ENCODE measurements at places on chromosomes 12 and 14. TPM values are rescaled to one million over a fixed set of nuclear protein-coding genes. Genes with fewer than 3 reads are reported as not detected.
A peak's percentile ranks its signal among the peaks of the same experiment; 100 is the strongest.

DNA sequence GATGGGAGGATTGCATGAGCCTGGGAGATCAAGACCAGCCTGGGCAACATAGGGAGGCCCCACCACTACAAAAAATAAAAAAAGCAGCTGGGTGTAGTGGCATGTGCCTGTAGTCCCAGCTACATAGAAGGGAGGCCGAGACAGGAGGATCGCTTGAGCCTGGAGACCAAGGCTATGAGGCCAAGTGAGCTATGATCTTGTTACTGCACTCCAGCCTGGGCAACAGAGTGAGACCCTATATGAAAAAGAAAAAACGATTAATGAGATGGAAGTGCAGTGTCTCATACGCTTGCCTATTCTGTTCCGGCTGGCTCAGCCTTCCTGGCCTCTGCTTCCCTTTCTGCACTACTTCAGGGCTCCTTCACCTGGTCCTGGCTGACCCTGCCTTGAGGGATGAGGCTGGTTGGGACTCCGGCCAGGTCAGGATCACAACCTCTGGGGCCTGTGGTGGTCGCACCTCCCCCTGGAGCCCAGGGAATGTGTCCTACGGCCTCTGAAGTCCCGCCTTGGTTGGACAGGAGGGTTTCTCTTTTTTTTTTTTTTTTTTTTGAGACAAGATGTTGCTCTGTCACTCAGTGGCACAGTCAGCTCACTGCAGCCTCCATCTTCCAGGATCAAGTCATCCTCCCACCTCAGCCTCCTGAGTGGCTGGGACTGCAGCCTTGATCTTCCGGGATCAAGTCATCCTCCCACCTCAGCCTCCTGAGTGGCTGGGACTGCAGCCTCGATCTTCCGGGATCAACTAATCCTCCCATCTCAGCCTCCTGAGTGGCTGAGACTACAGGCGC is 10.7 kb downstream of the TEDC1 start:
- no peak for DNase-seq
- no peaks in the 10 kb centered on the region for H3K36me3 ChIP-seq
- H3K4me3 ChIP-seq, result no peak overlapping the region
- H3K4me1 ChIP-seq, result no peaks in the 10 kb centered on the region

- H3K36me3 ChIP-seq, result no peaks in the 10 kb centered on the region
- no peak overlapping the region for H3K27ac ChIP-seq
- H3K27me3 ChIP-seq, result no peaks in the 10 kb centered on the region
- no peaks in the 10 kb centered on the region for H3K4me1 ChIP-seq
- DNase-seq, result no peak
Measured at GRCh38 chr14:65840786-65841185, 428.3 kb downstream of the FUT8 start.

DNA sequence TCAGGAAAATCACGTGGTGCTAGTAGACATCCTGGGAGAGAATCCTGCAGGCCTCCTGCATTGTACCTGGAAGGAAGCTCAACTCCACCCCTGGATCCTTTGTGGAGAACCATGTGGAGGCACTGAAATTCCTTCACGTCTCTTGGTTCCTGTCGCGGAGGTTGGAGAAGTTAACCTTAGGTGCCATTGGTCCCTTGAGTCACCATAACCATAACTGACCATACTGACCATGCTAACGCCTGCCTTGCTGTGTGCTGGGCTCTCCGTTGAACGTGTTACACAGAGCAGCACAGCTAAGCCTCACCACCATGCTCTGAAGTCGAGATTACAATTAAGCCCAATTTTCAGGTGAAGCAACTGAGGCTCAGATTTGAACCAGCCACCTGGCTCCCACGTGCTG is 18.6 kb downstream of the C14orf132 start:
- no peak overlapping the region for H3K4me3 ChIP-seq
- DNase-seq, result no peak
- H3K27me3 ChIP-seq, result no peaks in the 10 kb centered on the region
- no peaks in the 10 kb centered on the region for H3K4me1 ChIP-seq

- H3K4me1 ChIP-seq, result no peaks in the 10 kb centered on the region
- DNase-seq, result no peak
- H3K27me3 ChIP-seq, result no peaks in the 10 kb centered on the region
- no peak overlapping the region for H3K4me3 ChIP-seq
- H3K36me3 ChIP-seq, result no peaks in the 10 kb centered on the region
Measured at GRCh38 chr12:52876372-52876771, 27.6 kb upstream of the KRT78 start.

The SERPINA9 gene
- not detected for total RNA-seq

- DNase-seq, result no peak
- no peaks in the 10 kb centered on the region for H3K27me3 ChIP-seq
- H3K4me1 ChIP-seq, result peaks cover 4% of the 10 kb centered on the region
Measured at GRCh38 chr14:61192989-61193388, 88.1 kb downstream of the TMEM30B start.

DNA sequence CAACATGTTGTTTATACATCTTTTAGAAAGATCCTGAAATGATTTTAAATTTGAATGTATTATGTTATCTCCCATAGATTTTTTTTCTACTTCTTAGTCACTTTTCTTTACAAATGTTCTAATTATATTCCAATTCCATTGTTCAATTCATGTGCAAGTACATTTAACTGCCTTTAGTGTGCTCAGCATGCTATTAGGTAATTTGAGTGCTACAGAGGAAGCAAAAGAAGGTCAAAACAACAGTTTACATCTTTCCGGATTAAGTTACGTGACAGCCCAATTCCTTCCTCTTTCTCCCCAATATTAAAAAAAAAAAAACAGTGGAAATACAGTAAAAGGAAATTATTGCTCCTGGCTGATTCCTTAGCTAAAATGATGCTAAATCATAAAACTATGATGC is 98.3 kb downstream of the RTN1 start:
- no peak for DNase-seq
- no peaks in the 10 kb centered on the region for H3K36me3 ChIP-seq
- no peaks in the 10 kb centered on the region for H3K4me1 ChIP-seq
- no peaks in the 10 kb centered on the region for H3K27me3 ChIP-seq
- no peak overlapping the region for H3K27ac ChIP-seq

DNA sequence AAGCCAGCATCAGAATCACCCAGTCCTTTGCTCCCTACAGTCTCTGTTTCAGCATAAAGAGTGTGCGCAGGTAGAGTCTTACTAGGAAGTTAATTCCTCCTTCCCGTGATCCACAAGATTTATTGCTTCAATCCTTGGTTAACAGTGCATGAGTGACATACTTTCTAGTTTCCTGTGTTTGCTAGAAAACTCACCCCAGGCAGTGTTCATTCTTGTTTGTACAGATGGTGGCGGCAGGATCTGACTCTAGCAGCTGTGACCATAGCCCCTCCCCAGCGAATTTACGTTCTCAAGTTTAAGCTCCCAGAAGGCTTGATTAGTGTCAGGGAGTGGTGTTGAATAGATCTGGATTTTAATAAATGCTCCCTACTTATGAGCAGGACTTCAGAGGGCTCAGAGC is 75.9 kb upstream of the ANO2 start:
- H3K4me1 ChIP-seq, result no peaks in the 10 kb centered on the region
- DNase-seq, result no peak
- no peak overlapping the region for H3K4me3 ChIP-seq
- H3K27me3 ChIP-seq, result no peaks in the 10 kb centered on the region

The EPYC gene
- total RNA-seq, result not detected

The FBXW8 gene
- 15.3 TPM for total RNA-seq

DNA sequence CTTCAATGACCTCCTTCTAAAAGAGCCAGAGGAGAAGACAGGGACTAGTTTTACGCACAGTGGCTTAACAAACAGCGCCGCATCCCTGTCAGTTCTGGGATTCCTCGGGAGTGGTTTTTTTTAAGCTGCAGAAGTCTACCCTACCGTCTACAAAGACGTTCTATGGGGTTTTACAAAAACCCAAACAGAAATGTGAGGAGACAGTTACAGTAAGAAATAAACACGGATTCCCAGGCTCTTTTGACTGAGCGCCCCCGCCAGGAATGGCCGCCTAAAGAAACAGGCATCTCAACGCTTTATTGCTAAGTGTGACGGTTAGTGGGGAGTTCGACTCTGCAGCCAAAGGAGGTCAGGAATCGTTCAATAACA is 484 bp downstream of the ALKBH1 start:
- no peaks in the 10 kb centered on the region for H3K27me3 ChIP-seq
- H3K27ac ChIP-seq, result no peak overlapping the region
- no peak for DNase-seq
- H3K4me1 ChIP-seq, result no peaks in the 10 kb centered on the region
- peaks cover 44% of the 10 kb centered on the region for H3K36me3 ChIP-seq
- H3K4me3 ChIP-seq, result peak overlapping the region; percentile 97

DNA sequence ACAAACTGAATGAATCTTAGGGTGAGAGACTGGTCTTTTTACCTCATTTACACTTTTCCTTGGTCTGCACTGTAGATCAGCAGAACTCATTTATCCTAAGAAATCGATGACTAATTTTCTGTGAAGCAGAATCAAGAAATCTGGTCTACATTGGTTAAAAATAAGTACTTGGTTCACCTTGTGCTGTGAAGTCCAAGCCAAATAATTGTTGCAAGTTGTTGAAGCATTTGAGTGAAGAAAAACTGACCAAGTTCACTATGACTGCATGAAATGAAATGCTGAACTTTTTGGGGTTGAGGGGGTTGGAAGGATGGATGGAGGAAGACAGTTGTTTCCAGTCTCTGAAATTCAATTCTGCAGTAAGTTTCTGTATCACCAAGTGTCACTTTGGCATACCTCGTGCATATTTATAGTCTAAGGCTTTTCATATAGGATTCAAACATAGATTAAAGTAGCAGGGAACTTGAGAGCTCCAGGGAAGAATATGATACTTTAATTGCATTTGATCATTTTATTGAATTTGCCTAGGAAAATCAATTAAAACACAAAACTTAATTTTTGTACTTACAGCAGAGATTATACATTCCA is 75.0 kb downstream of the FAR2 start:
- H3K4me1 ChIP-seq, result peaks cover 3% of the 10 kb centered on the region
- DNase-seq, result no peak
- peaks cover 5% of the 10 kb centered on the region for H3K36me3 ChIP-seq
- H3K4me3 ChIP-seq, result no peak overlapping the region
- no peaks in the 10 kb centered on the region for H3K27me3 ChIP-seq

The KRT73 gene
- total RNA-seq, result not detected

The SLC38A4 gene
- 0.96 TPM for total RNA-seq

- no peaks in the 10 kb centered on the region for H3K27me3 ChIP-seq
- H3K4me3 ChIP-seq, result no peak overlapping the region
- no peaks in the 10 kb centered on the region for H3K4me1 ChIP-seq
- no peak overlapping the region for H3K27ac ChIP-seq
Measured at GRCh38 chr14:67207810-67208209, 18.6 kb downstream of the GARIN2 start.

DNA sequence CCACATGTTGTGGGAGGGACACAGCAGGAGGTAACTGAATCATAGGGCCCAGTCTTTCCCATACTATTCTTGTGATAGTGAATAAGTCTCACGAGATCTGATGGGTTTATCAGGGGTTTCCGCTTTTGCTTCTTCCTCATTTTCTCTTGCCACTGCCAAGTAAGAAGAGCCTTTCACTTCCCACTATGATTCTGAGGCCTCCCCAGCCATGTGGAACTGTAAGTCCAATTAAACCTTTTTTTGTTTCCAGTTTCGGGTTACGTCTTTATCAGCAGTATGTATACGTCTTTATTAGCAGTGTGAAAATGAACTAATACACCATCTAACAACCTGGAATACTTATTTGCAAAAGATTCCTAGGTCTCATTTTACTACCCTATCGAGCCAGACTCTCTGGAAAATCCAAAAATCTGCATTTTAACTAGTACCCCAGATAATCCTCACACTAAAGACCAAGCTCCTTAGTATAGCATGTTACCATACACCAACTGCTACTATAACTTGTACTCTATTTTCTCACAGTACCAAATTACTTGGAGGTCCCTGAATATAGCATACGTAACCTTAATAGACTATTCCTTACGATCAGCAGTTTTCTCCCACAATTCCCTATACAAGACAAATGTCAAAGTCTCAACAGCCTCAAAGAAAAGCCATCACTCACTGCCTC is 11.5 kb downstream of the GTF2A1 start:
- H3K4me3 ChIP-seq, result no peak overlapping the region
- DNase-seq, result no peak
- H3K27me3 ChIP-seq, result no peaks in the 10 kb centered on the region
- H3K27ac ChIP-seq, result no peak overlapping the region

- H3K4me1 ChIP-seq, result no peaks in the 10 kb centered on the region
- H3K4me3 ChIP-seq, result no peak overlapping the region
- no peaks in the 10 kb centered on the region for H3K27me3 ChIP-seq
Measured at GRCh38 chr12:94855853-94856252, 147.6 kb downstream of the NDUFA12 start.

GRCh38 chr12:3976351-3976938 is 103.2 kb upstream of the PARP11 start:
- peak; percentile 8 for DNase-seq
- no peaks in the 10 kb centered on the region for H3K27me3 ChIP-seq
- no peak overlapping the region for H3K4me3 ChIP-seq

DNA sequence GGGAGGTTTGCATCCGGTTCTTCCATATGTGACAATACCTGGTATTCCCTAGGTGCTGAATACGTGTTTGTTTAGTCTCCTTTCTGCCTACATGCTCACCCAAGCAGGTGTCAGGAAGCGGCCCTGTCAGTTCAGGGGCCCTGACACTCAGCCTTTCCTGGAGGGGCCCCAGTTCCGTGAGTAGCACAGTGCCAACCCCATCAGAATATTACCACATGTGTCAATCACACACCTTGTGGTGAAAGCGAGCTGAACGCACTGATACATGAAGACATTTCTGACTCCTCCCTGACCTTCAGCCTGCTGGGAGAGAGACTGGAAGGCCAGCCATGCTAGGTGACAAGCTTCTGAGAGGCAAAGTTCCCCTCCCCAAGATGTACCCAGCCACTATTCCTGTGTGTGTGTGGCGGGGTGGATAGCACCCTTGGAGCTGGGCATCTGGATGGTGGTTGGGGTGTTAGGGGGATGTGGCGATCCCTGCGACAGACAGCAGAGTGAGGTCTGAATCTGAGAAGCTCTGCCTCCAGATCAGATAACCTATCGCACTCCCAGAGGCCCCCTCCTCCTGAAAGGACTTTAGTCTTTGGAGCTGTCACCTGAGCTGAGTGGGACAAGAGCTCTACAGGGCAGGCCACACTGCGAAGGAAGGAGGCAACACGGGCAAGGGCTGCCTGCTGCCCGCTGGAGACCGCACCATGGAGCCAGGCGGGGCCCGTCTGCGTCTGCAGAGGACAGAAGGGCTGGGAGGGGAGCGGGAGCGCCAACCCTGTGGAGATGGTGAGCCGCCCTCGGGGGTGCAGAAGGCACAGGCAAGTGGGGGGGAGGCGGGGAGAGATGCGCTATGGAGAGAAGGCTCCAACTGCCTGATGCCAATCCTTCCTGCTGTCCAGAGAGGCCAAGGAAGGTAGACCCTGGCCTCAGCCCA is at the start of gene SOAT2:
SOAT2 (plus strand) TSS at position 604 of the 925 bp plus-strand sequence; CDS start at position 696, 92 bp downstream.
- H3K4me3 ChIP-seq, result no peak within 1 kb of the TSS
- peaks cover 4% of the 10 kb centered on the region for H3K4me1 ChIP-seq
- no peak for DNase-seq
- no peaks in the 10 kb centered on the region for H3K27me3 ChIP-seq

The LRRC10 gene
- not detected for total RNA-seq

- H3K27ac ChIP-seq, result no peak overlapping the region
- no peaks in the 10 kb centered on the region for H3K27me3 ChIP-seq
- peaks cover 53% of the 10 kb centered on the region for H3K36me3 ChIP-seq
- no peaks in the 10 kb centered on the region for H3K4me1 ChIP-seq
- no peak overlapping the region for H3K4me3 ChIP-seq
- no peak for DNase-seq
Measured at GRCh38 chr12:111467092-111467856, 61.6 kb downstream of the SH2B3 start.

GRCh38 chr14:22296722-22297121 is 292.3 kb downstream of the DAD1 start:
- H3K36me3 ChIP-seq, result no peaks in the 10 kb centered on the region
- no peak for DNase-seq
- H3K4me1 ChIP-seq, result no peaks in the 10 kb centered on the region
- H3K27ac ChIP-seq, result no peak overlapping the region

The SLCO1B1 gene
- total RNA-seq, result 0.09 TPM
